ENCODE measurements at places on chromosomes 7 and 10.

DNA sequence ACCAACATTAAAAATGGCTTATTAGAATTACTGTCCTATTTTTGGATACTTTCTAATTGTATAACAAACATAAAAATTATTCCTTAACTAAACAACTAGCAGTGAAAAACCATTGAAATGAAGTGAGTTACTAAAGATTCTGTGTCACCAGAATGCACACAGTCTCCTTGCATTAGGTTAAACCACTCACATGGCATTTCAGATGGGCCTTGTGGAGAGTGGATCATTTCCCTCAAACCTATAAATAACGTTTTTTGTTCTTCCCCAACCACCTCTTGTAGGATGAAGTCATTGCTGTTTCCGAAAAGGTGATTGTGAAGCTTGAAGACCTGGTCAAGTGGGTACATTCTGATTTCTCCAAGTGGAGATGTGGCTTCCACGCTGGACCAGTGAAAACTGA is 38.4 kb downstream of the ARID5B start:
- no peak for DNase-seq

- no peak for DNase-seq
Observed at GRCh38 chr7:35993676-35994606, 159.1 kb upstream of the EEPD1 start.

GRCh38 chr7:138886501-138886917 is 88.5 kb upstream of the ATP6V0A4 start:
- DNase-seq: no peak

DNA sequence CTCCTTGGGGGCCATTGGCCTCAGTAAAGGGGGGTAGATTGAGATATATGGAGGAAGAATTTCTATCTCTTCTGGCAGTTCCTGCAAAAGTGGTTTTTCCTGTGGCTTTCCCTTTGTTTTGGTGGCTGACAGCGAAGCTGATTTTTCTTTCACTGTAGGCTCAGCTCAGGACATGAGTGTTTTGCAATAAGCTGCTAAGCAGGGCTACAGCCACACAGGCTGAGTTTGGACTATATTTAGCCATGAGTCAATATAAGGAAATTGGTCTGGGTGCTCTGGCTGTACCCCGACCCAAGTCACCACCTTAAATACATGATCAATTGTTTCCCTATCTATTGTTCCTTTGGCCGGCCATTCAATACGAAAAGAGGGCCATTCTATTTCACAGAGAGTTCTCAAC is 212.7 kb upstream of the KCND2 start:
- DNase-seq: no peak

- DNase-seq: no peak
Observed at GRCh38 chr7:157895520-157896375, 558.9 kb downstream of the DNAJB6 start.

- DNase-seq: no peak
Observed at GRCh38 chr7:138465046-138465445, 5.0 kb downstream of the TRIM24 start.

- no peak for DNase-seq
Observed at GRCh38 chr10:12098966-12099365, 30.2 kb downstream of the DHTKD1 start.

GRCh38 chr10:24622781-24623301 is 100.8 kb downstream of the ARHGAP21 start:
- DNase-seq: no peak
